ENCODE measurements at places on chromosomes 1 and 21.

DNA sequence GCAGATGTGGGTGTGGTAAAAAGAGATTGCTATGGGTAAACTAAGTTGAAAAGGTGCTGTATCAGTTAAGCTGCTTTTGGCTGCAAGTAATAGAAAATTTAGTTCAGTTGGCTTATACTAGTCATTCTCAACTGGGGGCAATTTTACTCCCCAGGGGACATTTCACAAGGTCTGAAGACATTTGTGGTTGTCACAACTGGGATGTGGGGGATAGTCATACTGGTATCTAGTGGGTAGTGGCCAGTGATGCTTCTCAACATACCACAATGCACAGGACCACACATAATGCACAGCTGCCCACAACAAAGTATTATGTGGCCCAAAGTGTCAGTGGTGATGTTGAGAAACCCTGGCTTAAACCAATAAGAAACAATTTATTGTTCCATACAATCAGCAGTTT, 31.4 kb downstream of the SERTAD4 start:
- no peak for DNase-seq

DNA sequence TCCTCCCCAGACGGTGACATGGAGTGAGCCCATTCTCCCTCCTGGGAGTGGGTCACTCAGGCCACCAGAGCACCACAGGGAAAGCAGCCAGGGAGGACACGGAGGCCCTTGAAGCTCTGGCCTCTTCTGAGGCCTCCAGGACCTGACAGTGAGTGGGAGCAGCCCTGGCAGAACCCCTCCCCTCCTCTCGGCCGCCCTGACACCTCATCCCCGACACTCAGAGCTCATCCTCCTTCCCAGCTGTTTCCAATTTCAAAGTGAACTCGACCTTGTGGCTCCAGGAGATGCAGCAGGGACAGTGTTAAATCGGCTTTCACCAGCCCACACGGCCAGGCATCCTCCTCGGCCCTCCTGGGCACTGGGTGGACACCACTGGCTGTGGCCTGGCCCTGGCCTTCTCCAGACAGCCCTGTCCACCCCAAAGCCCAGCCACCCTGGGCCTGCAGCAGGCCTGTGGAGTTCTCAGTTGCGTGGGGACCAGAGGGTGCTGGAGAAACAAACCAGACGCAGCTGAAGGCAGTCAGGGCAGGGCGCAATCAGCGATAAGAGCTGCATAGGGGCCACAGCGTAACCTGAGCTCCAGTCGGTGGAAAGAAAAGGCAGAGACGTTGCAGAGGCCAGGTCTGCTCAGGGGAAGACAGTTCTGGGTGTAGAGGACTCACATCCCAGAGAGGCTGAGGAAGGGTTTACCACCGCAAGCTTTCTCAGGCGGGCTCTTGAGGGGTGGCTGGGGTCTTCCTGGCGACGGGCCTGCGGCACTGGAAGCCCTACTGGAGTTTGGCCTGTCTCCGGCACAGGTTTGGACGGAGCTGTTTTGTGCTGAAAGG, 27.1 kb downstream of the FTCD start:
- no peak for DNase-seq

DNA sequence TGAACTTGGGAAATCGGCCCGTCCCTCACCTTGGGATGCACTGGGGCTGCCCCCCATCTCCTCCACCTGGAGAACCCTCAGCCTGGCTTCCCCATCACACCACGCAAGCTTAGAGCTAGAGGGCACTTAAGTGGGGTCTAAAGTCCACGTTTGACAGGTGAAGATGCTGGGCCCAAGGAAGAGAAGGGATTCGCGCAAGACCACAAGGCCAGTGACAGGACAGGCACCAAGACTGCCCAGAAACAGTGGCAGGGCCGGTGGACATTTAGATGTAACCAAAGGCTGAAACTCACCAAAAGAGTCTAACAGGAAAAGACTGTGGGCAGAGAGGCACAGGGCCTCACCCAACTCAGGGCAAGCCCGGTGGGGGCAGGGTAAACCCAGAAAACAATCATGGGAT, 130.8 kb upstream of the EDN2 start:
- no peak for DNase-seq

- DNase-seq, result peak; percentile 63
These were observed 6.2 kb upstream of the KCNK2 start for GRCh38 chr1:215076322-215076721.

GRCh38 chr1:104874044-104874443, 1124.3 kb downstream of the AMY1C start:
- no peak for DNase-seq

- no peak for DNase-seq
These were observed 31.0 kb downstream of the KRTAP24-1 start for GRCh38 chr21:30251781-30252180.

DNA sequence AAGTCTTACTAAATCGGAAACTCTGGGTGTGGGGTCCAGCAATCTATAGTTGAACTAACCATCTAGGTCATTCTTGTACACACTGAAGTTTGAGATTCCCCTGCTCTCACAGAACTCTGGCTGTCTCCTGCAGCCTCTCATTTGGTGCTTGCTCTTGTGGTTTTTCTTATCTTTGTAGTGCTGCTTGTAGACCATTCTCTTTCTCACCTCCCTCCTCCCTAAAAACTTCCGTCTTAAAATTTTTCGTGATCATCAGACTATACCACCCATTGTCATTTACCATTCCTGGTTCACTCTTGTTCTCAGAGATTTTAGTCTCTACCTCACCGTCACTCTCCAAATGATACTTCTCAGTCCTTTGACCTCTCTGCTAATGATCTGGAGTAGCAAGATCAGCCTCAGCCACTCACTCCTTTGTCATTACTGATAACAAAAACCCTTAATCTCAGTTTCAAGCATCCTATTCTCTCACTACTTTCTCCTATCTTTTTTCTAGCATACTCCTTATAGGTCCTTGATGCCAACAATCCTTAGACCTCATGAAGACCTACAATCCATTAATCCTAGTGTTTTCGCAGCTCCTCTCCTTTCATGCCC, 13.0 kb upstream of the EPHX4 start:
- no peak for DNase-seq

DNA sequence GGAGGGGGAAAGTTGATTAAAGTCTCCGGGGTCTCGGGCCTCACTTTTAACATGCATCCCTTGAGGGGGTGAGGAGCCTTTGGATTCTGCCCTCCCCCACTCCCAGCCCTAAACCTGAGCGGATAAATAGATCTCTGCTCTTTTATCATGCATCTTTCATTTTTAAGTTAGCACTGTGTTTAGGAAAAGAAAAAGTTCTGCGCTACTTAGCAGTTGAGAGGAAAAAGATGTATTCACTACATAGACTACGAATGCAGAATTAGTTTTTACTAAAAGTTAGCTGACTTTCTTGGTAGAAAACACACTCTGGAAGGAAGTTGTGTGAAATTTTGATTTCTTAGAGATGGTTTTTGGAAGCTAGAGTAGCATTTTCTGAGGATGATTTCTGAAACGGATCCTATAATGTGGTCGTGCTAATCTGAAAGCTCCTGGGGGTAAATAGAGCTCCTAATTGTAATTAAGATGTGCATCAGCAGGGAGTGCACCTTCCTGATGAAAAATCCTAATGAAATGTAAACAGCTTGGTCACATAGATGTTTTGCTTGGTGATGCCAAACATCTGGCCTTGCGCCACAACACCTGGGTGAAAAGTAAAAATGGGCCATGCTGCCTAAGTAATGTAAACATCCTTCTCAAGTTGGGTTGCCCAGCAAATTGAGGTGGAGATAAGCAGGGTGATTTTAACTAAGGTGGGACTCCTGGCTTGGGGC, 1.8 kb downstream of the ROR1 start:
- no peak for DNase-seq

DNA sequence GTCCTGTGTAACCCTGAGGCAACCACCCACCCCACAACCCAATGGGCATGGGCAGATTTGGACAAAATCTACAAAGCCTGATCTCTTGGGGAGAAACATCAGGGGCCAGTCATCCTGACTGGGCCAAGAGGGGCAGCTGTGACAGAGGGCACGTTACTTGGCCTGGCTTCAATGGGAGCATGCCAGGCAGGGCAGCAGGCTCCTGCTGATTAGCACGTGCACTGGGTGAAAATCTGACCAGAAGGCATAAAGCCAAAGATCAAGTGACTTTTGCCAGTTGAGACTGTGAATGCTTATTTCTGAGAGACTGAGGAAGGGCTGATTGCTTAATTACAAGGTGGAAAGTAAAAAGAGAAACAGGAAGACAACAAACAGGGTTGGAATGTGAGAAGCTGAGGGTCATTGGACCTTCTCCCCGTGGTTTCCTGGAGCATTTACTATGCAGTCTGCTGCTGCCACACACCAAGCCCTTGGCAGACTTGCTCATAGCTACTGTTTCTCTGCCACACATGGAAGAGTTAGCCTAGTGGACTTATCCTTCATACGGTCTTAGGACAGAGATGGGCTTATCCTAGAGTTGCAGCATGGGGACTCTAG, 39.8 kb upstream of the TNR start:
- DNase-seq, result no peak

DNA sequence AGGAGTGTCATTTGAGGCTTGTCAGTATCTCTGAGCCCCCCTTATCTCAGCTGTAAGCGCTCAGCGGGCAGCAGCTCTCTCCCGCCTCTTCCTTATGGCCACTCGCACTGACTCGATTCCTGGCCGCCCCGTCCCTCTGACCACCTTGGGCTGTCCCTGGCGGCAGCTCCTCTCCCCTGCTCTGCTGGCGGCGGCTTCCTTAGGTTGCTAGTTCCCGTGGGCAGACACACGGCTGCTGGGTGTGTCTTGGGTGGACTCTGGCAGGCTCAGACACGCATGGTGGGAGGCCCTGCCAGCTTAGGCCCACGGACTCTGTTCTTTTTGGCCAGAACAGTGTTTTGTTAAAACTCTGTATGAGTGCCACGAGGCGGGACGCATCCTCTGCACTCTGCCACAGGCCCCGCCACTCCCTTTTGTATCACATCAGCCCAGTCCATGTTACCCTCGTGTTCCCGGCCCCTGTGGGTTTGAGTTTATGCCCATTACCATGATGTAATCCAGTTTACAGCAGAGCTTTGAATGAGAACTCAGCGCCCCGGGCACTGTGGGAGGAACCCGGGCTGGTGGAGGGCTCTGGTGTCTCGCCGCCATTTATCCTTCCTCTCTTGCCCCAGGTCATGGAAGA, 45.9 kb downstream of the COQ8A start:
- DNase-seq, result no peak

- DNase-seq, result no peak
These were observed 56.7 kb downstream of the PRDM2 start for GRCh38 chr1:13756557-13757315.

All from NCI-H460 (cell line).